ENCODE measurements at places on chromosomes 6 and 20. TPM values are rescaled to one million over a fixed set of nuclear protein-coding genes. Genes with fewer than 3 reads are reported as not detected.
A peak's percentile ranks its signal among the peaks of the same experiment; 100 is the strongest.

- no peaks in the 10 kb centered on the region for H3K36me3 ChIP-seq
- H3K27me3 ChIP-seq, result peaks cover 8% of the 10 kb centered on the region
- H3K4me1 ChIP-seq, result no peaks in the 10 kb centered on the region
- no peak overlapping the region for H3K27ac ChIP-seq
- no peak for DNase-seq
These were observed 161.4 kb downstream of the CD109 start for GRCh38 chr6:73857341-73857890.

- H3K4me3 ChIP-seq, result no peak overlapping the region
- no peaks in the 10 kb centered on the region for H3K4me1 ChIP-seq
- H3K27ac ChIP-seq, result no peak overlapping the region
- DNase-seq, result no peak
These were observed 210.1 kb upstream of the HDDC2 start for GRCh38 chr6:125511809-125512396.

DNA sequence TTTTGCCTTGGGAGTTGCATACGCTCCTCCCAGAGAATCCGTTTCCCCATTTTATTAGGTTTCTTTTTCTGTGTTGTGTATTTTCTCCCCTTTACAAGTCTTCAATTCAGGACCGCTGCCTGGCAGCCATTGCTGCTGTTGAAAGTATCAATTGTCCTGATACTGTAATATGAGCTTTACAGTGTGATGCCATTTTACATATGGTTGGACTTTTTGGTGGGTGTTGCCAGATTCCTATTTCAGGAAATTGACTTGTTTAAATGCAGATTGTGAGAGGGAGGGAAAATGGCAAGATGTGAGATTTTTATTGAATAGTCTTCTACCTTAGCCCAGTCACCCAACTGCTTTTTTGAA lies 1.2 kb downstream of the PANK2 start:
- H3K36me3 ChIP-seq, result peaks cover 17% of the 10 kb centered on the region
- H3K27me3 ChIP-seq, result no peaks in the 10 kb centered on the region
- peaks cover 54% of the 10 kb centered on the region for H3K4me1 ChIP-seq
- no peak for DNase-seq
- peak overlapping the region; percentile 98 for H3K4me3 ChIP-seq
- peak overlapping the region; percentile 92 for H3K27ac ChIP-seq

DNA sequence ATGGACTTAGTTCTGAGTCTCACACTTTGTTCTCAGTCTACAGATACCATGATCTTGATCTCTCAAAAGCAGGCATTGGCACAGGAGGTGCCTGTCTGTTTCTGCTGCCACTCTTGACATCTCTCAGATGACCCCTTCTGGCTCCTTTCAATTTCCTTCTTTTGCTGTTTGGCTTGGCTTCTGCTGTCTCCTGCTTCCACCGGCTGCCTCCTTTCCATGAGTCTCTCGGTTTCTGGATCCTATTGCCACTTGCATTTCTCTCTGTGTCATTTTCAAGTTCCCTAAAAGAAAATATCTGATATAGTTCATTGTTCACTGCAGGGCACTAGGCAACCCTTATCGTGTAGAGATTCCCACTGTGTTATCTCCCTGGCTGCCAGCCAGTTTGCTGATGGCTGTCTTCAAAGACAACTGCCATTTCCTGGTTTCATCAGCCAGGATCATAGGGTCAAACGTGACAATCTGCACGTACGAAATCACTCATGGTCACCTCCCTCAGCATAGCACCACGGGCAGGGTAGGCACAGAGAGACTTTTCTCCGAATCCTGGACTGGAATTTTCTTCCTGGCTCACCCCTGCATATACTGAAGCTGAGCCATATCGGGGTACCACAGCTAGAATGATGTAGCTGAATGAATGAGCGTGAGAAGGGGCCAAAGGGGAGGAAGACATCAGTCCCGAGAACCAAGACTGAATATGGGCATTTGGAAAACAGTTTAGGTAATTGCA lies 144.6 kb upstream of the TMEM170B start:
- DNase-seq, result no peak
- H3K4me3 ChIP-seq, result peak overlapping the region; percentile 9
- H3K36me3 ChIP-seq, result no peaks in the 10 kb centered on the region
- H3K4me1 ChIP-seq, result peaks cover 15% of the 10 kb centered on the region
- peaks cover 14% of the 10 kb centered on the region for H3K27me3 ChIP-seq

DNA sequence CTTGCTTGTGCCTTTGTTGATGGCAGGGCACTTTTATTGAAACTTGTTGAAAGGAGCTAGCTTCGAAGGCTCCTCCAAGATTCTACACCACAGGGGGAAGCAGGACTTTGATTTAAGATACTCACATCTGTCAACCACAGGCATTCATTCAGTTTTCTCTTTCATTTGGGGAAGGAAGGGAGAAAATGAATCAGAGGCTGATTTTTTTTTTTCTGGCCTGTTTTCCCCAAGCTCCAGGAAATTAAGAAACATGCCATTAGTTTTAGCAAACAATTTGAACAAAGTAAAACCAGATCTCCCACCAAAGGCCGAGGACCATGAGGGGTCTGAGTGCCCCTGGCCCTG lies 8.7 kb upstream of the APCDD1L start:
- no peaks in the 10 kb centered on the region for H3K4me1 ChIP-seq
- no peak overlapping the region for H3K27ac ChIP-seq
- DNase-seq, result no peak
- no peak overlapping the region for H3K4me3 ChIP-seq
- H3K27me3 ChIP-seq, result peaks cover 2% of the 10 kb centered on the region

GRCh38 chr6:135233686-135234491 lies 52.8 kb downstream of the MYB start:
- H3K27me3 ChIP-seq, result no peaks in the 10 kb centered on the region
- peak overlapping the region; percentile 14 for H3K4me3 ChIP-seq
- no peaks in the 10 kb centered on the region for H3K36me3 ChIP-seq

DNA sequence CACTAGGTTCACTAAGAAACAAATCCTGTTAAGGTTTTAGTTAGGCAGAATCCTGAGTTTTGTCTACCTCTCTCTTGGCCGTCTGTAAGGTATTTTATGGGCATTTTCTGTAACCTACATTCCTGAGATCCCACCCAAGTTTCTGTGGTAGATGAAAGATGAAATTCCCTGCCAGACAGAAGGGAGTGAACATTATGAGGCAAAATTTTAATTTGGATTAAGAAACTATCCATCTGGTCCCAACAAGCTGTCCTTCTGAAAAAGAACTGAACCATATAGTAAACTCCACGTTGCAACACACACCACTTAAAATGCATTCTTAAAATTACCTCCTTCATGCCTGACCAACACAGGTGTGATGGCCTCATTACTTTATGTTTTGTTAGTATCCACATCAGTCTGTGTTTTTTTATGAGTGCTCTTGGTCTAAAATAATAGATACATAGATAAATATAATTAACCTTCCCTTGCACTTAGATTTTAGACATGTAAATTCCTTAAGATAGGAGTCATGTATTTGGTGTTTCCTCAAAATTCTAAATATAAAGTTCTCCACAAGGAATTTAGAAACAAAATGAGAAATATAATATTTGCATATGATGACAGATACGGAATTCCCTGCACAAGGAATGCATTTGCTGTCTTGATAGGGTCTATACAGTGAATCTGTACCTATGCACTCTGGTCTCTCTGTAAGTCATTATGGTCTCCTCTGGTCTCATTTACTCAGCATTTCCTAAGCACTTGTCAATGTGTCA lies 86.5 kb downstream of the CHD6 start:
- H3K36me3 ChIP-seq, result peaks cover 5% of the 10 kb centered on the region
- no peaks in the 10 kb centered on the region for H3K27me3 ChIP-seq
- no peak overlapping the region for H3K4me3 ChIP-seq
- peaks cover 13% of the 10 kb centered on the region for H3K4me1 ChIP-seq
- no peak overlapping the region for H3K27ac ChIP-seq
- DNase-seq, result no peak

GRCh38 chr6:14707971-14708465 lies 537.9 kb upstream of the JARID2 start:
- no peak overlapping the region for H3K4me3 ChIP-seq
- DNase-seq, result no peak
- H3K27ac ChIP-seq, result no peak overlapping the region
- H3K4me1 ChIP-seq, result peaks cover 24% of the 10 kb centered on the region
- H3K36me3 ChIP-seq, result no peaks in the 10 kb centered on the region

DNA sequence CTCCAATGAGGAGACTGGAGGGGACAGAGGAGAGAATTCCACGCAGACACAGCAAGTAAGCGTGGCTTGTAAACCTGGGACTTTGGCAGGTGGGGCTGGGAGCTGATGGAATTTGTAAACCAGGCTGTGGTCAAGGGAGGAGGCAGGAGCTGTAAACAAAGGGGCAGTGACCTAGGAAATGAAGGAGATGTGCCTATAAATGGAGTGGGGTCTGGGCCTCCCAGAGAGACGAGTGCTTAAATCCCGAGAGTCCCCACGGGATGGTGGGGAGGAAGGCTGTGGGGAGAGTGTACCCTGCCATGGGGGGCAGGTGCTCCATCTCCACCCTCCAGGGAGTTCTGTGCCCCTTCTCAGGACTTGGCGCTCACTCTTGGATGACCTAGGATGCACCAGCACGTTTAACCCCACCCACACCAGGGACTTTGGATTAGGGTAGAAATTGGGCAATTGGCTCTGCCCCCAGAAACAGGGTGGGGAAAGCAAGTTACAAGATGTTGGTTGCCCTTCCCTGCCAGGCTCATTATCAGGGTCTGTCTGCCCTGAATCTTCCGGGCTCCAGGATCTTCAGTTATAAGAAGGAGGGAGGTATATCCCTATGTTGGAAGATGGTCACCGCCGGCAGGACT lies 4.0 kb upstream of the DHX16 start:
- H3K27me3 ChIP-seq, result no peaks in the 10 kb centered on the region
- peaks cover 24% of the 10 kb centered on the region for H3K36me3 ChIP-seq
- H3K4me1 ChIP-seq, result peaks cover 39% of the 10 kb centered on the region
- no peak for DNase-seq
- H3K4me3 ChIP-seq, result peak overlapping the region; percentile 7
- H3K27ac ChIP-seq, result peak overlapping the region; percentile 65

GRCh38 chr6:162798546-162799266 lies 70.9 kb downstream of the PACRG start:
- no peaks in the 10 kb centered on the region for H3K27me3 ChIP-seq
- H3K36me3 ChIP-seq, result no peaks in the 10 kb centered on the region
- DNase-seq, result no peak
- H3K4me1 ChIP-seq, result no peaks in the 10 kb centered on the region
- no peak overlapping the region for H3K27ac ChIP-seq

DNA sequence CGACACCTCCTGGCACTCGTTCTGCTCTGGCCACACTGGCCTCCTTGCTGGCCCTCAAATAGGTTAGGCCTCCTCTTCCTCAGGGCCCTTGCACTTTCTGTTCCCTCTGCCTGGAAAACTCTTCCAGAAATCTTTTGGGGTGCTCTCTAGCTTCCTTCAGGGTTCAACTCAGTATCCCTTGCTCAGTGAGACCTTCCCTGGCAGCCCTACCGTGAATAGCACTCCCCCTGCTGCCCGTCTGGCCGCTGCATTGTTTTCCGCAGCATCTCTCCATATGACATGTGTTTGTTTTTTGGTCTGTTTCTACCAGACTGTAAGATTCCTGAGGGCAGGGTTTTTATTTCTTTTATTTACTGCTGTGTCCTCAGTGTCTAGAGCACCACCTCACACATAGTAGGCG lies 6.7 kb downstream of the DDX27 start:
- DNase-seq, result no peak
- H3K36me3 ChIP-seq, result peaks cover 20% of the 10 kb centered on the region
- H3K27me3 ChIP-seq, result no peaks in the 10 kb centered on the region
- H3K4me3 ChIP-seq, result no peak overlapping the region
- H3K4me1 ChIP-seq, result peaks cover 11% of the 10 kb centered on the region

DNA sequence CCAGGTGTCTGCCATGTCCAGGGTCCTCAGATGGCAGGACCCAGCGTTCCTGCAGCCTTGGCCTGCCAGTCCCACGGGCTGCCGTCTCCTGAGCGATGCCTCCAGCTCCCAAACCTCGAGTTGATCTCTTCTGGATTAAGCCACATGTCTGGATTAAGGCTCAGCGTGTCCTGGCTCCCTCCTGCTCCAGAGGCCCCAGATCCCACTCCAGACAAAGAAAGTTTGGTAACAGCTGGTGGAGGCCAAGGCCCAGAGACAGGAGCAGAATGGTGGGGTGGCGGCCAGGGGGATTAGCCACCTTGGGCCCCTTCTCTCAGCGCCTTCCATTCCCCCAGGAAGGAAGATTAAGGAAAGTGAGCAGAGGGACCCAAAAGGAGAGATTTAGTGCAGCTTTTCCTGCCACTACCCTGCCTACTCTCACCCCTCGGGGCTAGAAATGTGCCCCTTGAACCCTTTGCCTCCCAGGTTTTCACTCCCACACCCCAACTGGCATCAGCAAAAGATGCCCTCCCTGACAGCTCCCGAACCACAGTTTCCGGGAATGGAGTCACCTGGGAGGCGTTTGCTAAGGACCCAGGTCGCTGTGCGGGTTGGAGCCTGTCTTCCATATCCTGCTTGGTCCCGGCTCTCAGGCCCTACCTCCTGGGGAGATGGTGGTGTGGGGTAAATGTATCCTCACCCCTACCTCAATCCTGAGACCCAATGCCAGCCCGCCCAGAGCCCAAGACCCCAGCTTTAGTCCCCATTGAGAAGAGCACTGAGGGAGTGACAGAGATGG lies 6.9 kb downstream of the SPDEF start:
- no peak overlapping the region for H3K27ac ChIP-seq
- no peaks in the 10 kb centered on the region for H3K27me3 ChIP-seq
- no peak for DNase-seq
- H3K36me3 ChIP-seq, result no peaks in the 10 kb centered on the region

- peaks cover 16% of the 10 kb centered on the region for H3K27me3 ChIP-seq
- no peak overlapping the region for H3K27ac ChIP-seq
- no peaks in the 10 kb centered on the region for H3K4me1 ChIP-seq
- no peak for DNase-seq
These were observed 70.7 kb downstream of the NCR2 start for GRCh38 chr6:41405941-41406727.

DNA sequence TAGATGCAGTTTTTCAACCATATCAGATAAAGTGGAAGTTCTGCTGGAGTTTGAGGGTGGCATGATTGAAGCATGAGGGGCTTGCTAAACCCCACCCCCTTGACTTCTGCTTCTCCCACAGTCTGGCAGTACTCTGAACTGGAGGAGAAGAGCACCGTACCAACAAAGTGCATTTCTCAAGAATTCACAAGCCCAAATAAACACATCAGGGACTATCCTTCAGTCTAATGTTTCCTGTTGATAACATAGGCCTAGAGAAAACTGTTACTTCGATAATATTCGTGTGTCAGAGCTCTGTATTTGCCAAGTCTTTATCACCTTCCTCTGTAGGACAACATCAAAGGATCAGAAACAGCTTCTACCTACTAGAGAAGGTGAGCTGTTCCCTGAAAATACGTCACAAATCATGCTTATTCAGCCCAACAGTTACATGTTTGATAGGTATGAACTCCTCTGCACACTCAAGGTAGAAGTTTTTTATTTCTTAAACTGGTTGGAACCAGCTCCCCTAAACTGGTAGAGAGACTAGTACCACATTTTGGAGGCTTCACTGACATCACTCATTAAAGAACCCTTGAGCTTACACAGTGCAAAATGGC lies 153.2 kb upstream of the PRND start:
- no peaks in the 10 kb centered on the region for H3K36me3 ChIP-seq
- H3K27me3 ChIP-seq, result peaks cover 45% of the 10 kb centered on the region
- H3K27ac ChIP-seq, result no peak overlapping the region
- DNase-seq, result no peak
- H3K4me1 ChIP-seq, result no peaks in the 10 kb centered on the region
- H3K4me3 ChIP-seq, result no peak overlapping the region

Gene LTA
- total RNA-seq, result 1,187 TPM

Gene TCF21
- not detected for total RNA-seq

Gene MICB
- 37.4 TPM for total RNA-seq

Gene PRKN
- not detected for total RNA-seq

Gene TBXT
- total RNA-seq, result not detected

Gene CST9
- not detected for total RNA-seq

Gene WFDC10B
- total RNA-seq, result not detected

Gene SIGLEC1
- total RNA-seq, result 0.08 TPM

Gene BMP7
- not detected for total RNA-seq

Gene LTB
- 110 TPM for total RNA-seq
